GM12891 (cell line): ENCODE measurements at places on chromosomes 5 and 9.

DNA sequence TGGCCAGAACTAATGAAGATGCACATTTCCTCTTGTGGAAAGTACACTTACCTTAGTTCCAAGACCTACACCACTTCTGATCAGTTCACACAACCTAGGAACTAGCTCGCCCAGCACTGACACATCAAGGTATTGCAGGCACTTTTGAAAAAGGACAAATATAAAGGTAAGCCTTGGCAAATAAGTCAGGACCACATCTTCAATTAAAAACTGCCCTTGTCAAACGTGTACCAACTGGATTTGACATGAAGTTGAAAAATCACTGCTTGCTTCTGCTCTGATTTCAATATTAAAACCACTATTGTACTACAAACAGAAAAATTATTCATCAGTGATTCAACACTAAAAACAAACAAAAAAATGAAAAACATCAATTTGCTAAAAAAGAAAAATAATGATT is 45.0 kb upstream of the OR2K2 start:
- DNase-seq, result no peak

- no peak for DNase-seq
Measured at GRCh38 chr5:151063142-151063989, 17.5 kb downstream of the TNIP1 start.

GRCh38 chr5:54570916-54571315 is 53.4 kb downstream of the SNX18 start:
- DNase-seq, result no peak

- no peak for DNase-seq
Measured at GRCh38 chr5:35828082-35828598, 28.6 kb upstream of the IL7R start.

DNA sequence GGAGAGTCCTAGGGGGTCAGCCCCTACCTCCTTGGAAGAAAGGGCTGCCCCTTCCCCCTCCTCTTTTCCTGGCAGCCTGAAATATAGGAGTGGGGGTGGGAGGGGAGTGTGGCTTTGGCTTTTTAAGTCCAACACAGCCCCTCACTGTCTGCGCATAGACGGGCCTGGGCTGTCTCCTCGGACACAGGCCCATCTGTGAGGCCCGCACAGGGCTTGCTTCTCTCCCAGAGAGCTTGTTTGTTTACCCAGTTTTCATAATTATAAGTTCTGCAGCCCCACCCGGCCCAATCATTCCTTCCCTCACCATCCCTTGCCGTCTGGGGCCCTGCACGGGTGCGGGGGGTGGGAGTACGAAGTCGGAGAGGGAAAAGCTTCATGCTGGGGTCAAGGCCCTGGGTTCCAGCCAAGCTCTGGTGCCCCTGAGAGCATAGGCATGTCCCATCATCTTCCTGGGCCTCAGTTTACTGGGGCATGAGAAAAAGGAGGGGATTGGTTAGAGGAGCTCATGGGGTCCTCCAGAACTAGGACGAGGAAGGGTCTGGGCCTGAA is 54.0 kb upstream of the STXBP1 start:
- DNase-seq, result no peak

DNA sequence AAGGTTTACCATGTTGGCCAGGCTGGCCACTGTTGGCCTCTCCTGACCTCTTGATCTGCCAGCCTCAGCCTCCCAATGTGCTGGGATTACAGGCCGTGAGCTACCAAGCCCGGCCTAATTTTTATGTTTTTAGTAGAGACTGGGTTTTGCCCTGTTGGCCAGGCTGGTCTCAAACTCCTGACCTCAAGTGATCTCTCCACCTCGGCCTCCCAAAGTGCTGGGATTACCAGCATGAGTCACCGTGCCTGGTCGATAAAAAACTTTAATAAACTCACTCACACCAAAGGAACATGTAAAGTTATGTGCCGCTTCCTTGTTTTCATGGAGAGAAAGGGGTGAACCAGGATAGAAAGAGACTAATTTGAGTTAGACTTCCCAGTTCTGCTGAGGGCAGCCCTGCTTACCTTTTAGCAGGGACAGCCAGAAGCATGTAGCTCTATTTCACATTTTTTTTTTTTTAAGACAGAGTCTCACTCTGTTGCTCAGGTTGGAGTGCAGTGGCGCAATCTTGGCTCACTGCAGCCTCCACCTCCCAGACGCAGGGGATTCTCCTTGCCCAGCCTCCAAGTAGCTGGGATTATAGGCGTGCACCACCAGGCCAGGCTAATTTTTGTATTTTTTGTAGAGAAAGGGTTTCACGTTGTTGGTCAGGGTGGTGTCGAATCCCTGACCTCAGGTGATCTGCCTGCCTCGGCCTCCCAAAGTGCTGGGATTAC is 11.4 kb upstream of the HAUS6 start:
- DNase-seq, result no peak

DNA sequence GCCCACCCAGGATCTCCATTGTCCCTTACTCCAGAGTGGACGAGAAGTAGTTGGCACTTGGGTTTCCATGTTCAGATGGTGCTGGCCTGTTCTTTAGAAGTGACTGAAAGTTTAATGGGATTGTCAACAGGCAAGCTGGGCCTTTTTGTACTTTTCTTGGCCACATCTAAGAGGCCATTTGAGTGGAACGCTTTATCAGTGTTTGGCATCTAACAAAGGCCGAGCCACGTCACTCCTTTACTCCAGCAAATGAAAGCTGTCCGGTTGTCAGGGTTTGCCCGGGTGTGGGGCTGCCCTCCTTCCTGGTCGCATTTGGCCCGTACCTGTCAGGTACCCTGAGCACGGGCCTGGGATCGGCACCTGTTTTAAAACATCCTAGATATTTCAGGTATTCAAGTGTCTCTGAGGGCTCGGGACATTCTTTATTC is 71.5 kb downstream of the RCL1 start:
- no peak for DNase-seq

DNA sequence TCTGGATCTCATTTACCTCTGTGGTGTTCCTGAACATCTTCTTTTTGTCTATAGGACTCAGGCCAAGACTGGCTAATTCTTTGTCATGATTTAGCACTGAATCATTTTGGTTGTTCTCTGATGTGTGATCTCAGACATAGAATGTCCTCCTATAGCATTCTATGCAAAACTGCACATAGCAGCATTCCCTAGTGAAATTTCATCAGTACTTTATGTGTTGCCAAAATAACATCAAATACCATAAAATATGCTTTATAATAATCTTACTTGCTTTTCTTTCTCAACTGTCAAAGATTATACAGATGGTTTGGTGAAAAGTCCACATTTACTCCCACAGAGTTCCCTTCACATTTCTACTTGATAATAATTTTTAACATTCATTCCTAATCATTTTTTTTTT is 115.7 kb upstream of the MPDZ start:
- DNase-seq, result no peak

GRCh38 chr5:159817262-159818029 is 98.8 kb upstream of the ADRA1B start:
- DNase-seq, result no peak

DNA sequence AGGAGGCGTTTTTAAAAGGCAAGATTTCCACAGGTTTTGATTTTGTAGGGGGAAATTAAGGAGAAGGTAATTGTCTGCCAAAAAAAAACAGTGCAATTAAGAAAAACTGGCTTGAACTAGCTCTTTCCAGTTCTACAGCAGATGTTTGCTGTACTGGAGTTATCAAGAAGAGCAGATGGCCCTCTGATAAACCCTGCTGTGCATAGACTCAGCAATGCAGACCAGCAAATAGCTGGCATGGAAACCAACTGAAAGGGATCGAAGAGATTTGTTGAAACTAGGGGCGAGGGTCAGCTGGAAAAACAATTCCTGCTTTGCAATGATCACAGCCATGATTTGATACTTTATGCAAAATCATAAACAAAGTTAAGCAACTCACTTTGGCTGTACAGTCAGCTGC is 17.8 kb upstream of the BHMT start:
- DNase-seq, result no peak

GRCh38 chr9:37928552-37929430 is 24.9 kb upstream of the SLC25A51 start:
- no peak for DNase-seq

DNA sequence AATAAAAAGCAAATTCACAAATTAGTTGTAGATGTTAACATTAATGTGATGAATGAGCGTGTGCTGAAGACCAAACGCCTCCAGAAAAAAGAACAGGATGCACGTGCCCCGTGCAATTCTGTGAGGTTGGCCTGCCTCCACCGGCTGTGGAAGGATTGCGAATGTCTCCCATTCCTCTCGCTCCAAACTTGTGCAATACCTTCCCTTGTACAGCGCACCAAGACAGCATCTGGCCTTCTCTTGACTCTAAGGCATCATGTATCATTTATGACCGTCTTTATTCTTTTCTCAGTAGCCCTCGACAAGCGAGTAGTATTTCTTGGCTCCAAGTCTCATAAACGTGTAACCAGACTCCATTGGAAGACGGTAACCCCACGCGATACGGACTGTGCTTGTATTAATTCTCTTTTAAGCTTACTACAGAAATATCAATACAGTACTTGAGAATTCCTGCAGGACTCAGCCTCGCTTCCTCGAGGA is 1.5 kb upstream of the TESK1 start:
- no peak for DNase-seq

DNA sequence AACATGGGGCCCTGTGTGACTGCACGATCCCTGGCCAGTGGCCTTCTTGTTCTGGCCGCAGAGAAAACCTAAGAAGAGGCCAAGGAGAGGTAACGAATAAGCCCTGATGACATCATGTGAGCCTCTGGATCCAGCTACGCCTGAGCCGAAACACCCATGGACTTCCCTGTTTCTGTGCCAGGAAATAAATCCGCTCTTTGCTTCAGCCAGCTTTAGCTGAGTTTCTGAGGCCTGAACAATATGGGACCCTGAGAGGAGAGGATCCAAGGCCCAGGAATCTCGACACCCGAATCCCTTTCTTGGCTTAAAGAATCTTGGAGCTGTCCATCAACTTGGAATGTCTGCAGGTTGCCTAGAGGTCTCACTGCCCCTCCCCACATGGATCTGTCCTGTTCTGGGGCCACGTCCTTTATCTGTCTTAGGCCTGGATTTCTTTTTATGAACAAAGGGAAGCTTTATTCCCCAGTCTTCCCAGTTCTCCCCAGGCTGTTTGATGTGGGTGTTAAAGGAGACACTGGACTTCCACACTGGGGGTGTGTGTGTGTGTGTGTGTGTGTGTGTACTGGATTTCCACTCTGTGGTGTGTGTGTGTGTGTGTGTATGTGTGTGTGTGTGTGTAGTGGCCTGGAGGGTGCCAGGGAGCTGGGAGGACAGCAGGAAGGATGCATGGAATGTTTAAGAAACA is 13.7 kb downstream of the IER5L start:
- DNase-seq, result no peak

DNA sequence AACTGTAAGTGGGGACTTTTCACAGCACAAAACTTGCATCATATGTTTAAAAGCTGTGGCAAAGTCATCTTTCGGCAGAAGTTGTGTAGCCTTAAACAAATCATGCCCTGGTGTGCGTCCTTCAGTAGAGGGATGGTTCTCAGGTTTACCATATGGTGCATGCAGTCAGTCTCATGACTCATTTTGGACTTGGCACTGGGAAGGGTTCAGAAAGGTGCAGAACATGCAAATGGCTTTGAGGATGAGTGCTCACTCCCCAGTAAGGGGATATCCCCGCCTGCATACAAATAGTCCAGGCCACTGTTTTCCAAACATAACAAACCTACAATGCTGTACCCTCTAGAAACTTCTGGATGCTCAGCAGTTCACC is 260.3 kb downstream of the NDUFS4 start:
- DNase-seq, result no peak

- DNase-seq, result no peak
Measured at GRCh38 chr9:120767451-120767850, 25.8 kb downstream of the FBXW2 start.

DNA sequence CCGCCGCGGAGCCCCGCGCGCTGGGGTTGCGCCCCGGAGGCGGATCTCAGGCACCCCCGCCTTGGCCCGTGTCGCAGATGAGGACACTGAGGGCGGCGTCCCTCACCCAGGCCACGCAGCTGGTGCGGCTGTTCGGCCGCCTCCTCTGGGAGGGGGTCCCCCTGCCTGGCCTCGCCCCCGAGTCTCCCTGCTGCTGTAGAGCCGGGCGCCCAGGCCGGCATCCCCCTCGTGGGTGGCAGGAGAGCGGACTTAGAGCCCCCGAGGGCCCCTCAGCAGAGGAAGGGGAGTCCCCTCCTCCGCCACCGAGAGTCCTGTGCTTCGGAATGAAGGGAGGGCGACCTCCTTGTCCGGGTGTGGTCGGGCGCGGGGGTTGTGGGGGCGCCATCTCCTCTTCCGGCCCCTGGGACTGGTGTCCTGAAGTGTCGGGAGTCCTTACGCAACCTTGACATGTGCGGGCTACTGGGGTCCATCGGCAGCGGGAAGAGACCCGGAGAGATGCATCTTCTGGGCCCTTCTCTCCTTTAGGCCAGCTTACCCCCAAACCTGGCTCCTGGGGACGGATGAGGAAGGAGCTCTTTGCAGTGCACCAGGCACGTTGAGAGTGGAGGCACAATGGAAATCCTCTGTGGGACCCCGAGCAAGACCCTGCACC is 11.7 kb upstream of the EXOSC2 start:
- DNase-seq, result no peak

DNA sequence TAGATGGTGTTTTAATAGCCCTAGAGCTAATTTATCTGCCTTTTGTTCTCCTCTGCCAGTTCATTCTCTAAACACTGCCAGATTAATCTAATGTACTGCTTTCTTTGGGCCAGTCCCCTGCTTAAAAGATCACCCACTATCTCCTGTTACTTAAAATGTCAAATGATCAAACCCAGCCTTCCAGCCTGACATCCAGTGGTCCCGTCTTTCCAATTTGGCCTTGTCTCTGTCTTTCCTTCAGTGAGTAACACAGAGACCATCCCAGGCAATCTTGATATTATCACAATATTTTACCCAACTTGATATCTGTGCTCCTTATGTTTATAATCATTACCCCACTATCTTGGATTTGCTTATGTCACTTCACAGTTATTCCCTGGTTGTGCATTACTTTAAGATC is 12.0 kb downstream of the PRR16 start:
- no peak for DNase-seq

DNA sequence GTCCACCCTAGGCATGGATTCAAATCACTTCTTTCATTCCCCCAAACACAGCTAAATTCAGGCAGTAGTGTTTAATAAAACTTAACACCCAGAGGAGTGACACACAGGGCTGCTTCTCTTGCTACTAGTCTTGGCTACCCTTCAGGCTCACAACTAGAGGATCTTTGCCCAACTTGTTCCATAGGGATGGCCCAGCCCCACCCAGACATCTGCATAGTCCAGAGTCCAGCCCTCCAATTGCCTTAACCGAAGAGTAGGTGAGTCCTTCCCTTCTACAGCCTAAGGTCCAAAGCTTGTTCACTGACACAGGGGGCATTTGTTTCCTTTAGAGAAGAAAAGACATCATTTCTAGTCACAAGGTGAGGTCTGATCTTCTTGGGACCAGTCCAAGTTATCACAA is 15.2 kb upstream of the RXFP3 start:
- no peak for DNase-seq

DNA sequence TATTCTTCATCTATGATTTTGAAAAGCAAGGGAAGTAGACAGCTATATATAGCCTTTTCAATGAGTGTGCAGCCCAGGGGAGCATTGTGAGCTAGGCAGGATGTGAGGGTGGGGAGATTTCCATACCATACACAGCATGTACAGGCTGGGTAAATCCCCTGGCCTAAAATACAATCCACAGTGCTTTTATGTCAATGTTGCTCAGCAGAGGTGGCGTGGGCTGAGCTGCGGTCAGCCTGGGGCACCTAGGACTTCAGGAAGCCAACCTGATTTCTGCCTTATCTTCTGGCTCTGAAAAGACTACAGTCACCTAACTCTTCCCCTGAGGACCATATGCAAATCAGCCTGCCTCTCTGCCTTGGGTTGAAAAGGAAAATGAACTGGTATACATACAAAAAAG is 6.3 kb upstream of the GARIN3 start:
- DNase-seq, result peak; percentile 35

- DNase-seq, result no peak
Measured at GRCh38 chr5:143134269-143134668, 269.2 kb downstream of the NR3C1 start.

- no peak for DNase-seq
Measured at GRCh38 chr5:30831123-30831522, 362.4 kb upstream of the CDH6 start.
